ENCODE measurements at places on chromosomes 11 and 22. TPM values are rescaled to one million over a fixed set of nuclear protein-coding genes. Genes with fewer than 3 reads are reported as not detected.

INTS4 gene
- 46.9 TPM for total RNA-seq

OR8K1 gene
- 4.6 TPM for total RNA-seq

OR10D3 gene
- 0.24 TPM for total RNA-seq

MOGAT2 gene
- 1.9 TPM for total RNA-seq

CHRM1 gene
- total RNA-seq, result 2.4 TPM

OR10A2 gene
- 1.9 TPM for total RNA-seq

WNT7B gene
- 7.2 TPM for total RNA-seq

OLFML1 gene
- 3.4 TPM for total RNA-seq

LRRC51 gene
- total RNA-seq, result 1.4 TPM

CARD16 gene
- 6.7 TPM for total RNA-seq

CRYAB gene
- 55.6 TPM for total RNA-seq

DNAJB13 gene
- total RNA-seq, result 3.6 TPM

PANX2 gene
- 0.96 TPM for total RNA-seq
